ENCODE measurements at places on chromosomes 12 and 14. TPM values are rescaled to one million over a fixed set of nuclear protein-coding genes. Genes with fewer than 3 reads are reported as not detected.
A peak's percentile ranks its signal among the peaks of the same experiment; 100 is the strongest.

Gene FKBP3
- total RNA-seq, result 49.1 TPM

DNA sequence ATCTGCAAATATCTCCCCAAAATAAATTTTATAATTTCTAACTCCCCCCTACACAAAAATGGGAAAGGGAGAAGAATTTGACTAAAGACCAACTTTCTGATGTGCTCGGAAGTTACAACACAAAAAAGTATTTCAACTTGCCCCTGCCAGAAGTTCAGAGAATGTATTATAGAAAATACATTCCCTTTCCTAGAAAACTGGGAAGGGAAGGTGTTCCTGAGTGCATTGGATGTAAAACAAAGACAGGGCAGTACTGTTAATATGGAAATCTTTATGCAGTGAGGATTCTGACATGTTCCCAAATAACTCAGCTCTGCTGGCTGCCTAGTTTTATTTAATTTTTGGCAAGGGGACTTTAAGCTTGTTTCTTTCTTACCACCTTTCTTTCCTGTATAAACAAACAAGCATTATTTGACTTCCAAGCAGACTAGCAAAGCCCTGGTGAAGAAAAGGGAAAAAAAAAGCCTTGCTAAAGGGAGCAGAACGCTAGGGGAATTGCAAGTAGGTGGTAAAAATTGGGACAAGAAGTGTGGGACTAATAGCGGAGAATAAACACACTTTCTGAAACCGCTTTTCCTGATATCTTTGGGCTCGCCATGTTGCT lies 124.1 kb downstream of the STXBP6 start:
- H3K4me1 ChIP-seq, result no peaks in the 10 kb centered on the region
- H3K27me3 ChIP-seq, result no peaks in the 10 kb centered on the region
- H3K4me3 ChIP-seq, result no peak overlapping the region
- H3K36me3 ChIP-seq, result no peaks in the 10 kb centered on the region
- no peak overlapping the region for H3K27ac ChIP-seq
- DNase-seq, result no peak

Gene AQP6
- total RNA-seq, result not detected

GRCh38 chr12:3371018-3371417 lies 120.0 kb upstream of the PRMT8 start:
- H3K4me3 ChIP-seq, result no peak overlapping the region
- H3K27me3 ChIP-seq, result peaks cover 23% of the 10 kb centered on the region
- DNase-seq, result no peak
- H3K36me3 ChIP-seq, result no peaks in the 10 kb centered on the region

DNA sequence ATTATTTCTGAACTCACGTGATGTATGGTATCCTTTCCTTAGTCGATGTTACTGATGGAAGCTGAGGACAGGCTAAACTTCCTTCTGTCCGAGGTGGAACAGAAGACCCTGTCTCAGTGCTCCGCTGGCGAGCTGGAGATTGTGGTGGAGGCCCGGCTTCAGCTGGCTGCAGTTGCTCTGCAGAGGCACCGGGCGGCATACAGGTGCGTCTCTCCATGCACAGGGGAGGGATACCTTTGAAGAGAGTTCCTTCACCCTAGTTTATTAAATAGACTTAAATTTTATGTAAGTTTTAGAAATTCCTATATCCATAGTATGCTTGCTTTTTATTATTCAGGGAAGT lies 186.7 kb upstream of the NEDD1 start:
- peak overlapping the region; percentile 30 for H3K4me3 ChIP-seq
- H3K4me1 ChIP-seq, result no peaks in the 10 kb centered on the region
- no peaks in the 10 kb centered on the region for H3K36me3 ChIP-seq
- H3K27ac ChIP-seq, result peak overlapping the region; percentile 53
- H3K27me3 ChIP-seq, result no peaks in the 10 kb centered on the region

DNA sequence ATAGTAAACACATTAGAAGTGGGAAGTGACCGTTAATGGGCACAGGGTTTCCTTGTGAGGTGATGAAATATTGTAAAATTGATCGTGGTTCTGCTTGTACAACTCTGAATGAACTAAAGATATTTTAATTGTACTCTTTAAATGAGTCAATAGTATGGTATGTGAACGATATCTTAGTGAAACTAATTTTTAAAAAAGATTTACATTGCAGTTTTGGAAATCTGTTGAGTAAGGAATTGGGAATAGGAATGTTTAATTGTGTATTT lies 1.7 kb downstream of the ZNF410 start:
- DNase-seq, result no peak
- no peaks in the 10 kb centered on the region for H3K27me3 ChIP-seq
- peaks cover 10% of the 10 kb centered on the region for H3K36me3 ChIP-seq
- H3K4me1 ChIP-seq, result peaks cover 16% of the 10 kb centered on the region
- H3K27ac ChIP-seq, result no peak overlapping the region

GRCh38 chr12:31265722-31266121 lies 60.2 kb downstream of the SINHCAF start:
- DNase-seq, result no peak
- H3K36me3 ChIP-seq, result no peaks in the 10 kb centered on the region
- H3K27me3 ChIP-seq, result no peaks in the 10 kb centered on the region
- no peaks in the 10 kb centered on the region for H3K4me1 ChIP-seq

DNA sequence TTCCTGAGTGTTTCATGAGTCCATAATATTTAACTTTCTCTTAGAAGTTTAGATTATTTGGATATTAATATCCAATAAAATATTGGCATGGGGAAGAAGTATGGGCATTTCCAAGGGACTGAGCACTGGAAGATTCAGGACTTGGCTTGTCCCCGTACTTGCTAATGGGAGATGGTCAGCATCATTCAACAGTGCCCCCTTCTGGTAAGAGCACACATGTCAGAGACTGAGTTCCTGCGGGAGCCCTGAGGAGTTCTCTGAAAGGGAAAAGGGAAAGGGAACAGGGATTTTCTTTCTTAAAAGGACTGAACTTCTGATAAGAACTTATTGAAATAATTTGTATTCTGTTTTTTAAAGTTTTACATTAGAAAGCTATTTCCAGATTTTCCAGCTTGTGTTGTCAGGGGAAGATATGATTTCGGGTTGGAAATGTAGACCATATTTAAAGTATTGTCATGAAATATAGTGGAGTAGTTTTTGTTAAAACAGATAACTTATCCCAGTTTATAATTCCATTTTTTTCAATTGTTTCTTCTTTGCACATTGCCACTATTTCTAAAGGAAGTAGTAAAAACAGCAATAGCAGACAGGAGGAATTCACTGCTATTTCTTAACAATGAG lies 59.8 kb upstream of the C12orf71 start:
- H3K27me3 ChIP-seq, result no peaks in the 10 kb centered on the region
- H3K36me3 ChIP-seq, result no peaks in the 10 kb centered on the region
- DNase-seq, result peak; percentile 84
- H3K4me3 ChIP-seq, result no peak overlapping the region
- no peak overlapping the region for H3K27ac ChIP-seq
